ENCODE measurements at places on chromosomes 7 and 10.

DNA sequence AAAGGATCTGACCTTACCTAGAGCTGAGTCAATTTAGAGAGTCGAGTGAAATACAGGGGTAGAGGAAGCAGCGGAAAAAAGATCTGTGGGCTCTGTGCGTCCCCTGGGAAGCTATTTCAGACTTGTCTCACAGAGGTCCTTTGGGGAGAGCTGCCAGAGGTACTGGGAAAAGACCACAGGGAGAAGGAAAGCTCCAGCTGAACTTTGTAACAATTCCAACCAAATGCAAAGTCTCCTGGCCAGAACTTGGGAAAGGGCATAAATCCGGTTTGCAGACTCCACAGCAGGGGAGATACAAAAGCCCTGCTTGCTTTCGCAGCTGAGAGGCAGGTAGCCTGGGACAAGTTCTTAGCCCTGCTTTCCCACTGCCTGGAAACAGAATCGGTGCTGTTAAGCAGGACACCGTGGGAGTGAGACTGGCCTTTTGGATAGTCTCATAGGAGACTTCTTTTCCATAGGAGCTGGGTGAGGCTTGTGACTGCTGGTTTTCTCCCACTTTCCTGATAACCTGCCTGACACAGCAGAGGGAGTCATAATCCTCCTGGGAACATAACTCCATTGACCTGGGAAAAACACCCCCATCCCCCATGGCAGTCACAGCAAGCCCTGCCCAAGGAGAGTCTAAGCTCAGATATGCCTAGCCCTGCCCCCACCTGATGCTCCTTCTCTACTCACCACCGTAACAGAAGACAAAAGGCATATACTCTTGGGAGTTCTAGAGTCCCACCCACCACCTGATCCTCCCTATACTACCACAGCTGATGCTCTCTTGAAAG is 926.2 kb downstream of the KCNMA1 start:
- DNase-seq, result no peak

DNA sequence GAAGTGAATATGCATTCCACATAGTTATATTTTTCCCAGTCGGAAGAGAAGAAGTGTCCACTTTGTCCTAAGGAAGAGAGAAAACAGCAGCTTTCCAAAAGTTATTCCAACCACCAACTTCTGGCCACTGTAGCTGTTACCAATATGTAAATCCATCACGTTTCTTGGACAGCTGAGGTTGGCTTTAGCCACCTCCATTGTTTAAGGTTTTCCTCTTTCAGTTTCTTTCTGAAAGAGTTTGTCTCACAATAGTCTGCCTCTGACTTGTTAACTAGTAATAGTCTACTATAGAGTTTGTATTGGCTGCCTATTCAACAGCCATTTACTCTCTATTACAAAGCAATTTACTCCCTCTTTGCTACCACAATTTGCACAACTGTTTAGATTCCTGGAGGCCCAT is 457.6 kb upstream of the LRRN3 start:
- DNase-seq, result peak; percentile 24

- peak; percentile 81 for DNase-seq
Observed at GRCh38 chr7:101733713-101734475, 83.5 kb upstream of the CUX1 start.

GRCh38 chr10:117684672-117685211 is 142.2 kb downstream of the EMX2 start:
- DNase-seq, result peak; percentile 28

- DNase-seq, result no peak
Observed at GRCh38 chr10:130844310-130844709, 467.2 kb downstream of the TCERG1L start.

DNA sequence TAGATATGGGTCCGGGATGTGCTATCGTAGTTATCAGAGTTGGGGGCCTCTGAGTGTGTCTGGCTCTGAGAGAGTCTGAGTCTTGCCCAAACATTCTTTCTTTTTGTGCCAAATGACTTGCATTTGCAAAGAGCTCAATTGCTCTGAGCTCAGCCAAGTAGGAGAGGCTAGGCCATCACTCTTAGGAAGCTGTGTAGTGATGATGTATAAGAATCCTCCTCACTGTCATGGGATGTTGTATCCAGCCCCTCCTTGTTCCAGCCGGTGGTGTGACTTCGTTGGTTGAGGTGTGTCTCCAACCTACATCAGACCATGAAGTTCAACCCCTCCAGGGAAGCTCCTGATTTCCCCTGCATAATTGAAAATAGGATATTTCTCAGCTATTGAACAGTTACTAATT is 97.5 kb upstream of the NPS start:
- DNase-seq, result no peak

GRCh38 chr7:7944619-7945282 is 23.8 kb upstream of the GLCCI1 start:
- DNase-seq, result no peak

DNA sequence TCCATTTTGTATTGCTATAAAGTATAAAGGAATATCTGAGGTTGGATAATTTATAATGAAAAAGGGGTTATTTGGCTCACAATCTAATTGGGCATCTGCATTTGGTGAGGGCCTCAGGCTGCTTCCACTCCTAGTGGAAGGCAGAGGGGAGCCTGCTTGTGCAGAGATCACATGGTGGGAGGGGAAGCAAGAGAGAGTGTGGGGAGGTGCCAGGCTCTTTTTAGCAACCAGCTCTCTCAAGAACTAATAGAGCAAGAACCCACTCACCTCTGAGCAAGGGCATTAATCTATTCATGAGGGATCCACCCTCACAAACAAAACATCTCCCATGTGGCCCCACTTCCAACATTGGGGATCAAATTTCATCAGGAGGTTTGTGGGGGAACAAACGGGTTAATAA is 64.6 kb downstream of the OGDH start:
- DNase-seq, result no peak

- no peak for DNase-seq
Observed at GRCh38 chr7:16450366-16450765, 15.2 kb downstream of the SOSTDC1 start.

DNA sequence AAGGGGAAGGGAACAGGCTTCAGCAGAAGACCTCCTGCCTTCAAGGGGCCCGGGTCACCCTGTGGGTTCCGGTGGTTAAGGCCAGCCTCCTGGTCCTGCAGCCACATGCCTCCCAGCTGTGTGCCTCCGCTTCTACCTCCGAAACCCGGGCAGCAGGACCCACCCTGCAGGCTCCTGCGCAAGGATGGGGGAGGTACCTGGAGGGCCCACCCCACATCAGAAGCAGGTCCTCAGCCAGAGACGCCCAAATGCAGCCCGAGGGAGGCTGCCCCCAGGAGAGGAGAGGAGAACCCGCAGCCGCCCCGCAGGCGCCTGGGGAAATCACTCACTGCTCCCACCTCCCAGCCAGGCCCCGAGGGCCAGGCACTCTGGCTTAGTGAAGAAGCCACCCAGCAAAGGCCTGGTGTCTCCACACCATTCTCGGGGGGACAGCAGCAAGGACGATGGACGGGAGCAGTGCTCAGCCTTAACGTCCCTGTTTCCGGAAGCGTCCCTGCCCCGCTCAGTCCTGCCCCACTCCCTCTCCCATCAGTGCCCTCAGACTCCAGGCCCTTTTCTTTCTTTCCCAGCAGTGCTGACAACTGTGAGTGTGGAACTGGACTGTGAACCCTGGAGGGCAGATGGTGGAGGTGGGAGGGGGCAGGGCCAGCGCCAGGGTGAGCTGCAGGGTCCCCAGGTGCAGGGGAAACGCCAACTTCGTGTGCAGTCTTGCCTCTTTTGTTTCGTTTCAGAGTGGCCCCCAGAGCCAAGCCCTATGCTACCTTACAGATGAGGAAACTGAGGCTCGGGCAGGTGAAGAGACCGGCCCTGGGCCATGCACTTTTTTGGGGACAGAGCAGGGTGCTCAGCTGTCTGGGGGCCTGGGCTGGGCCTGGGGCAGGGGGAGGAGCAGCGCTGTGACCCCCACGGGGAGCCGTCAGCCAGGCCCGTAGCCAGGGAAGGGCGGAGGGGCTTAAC is 138.0 kb downstream of the FAM53B start:
- DNase-seq, result no peak

GRCh38 chr7:139294951-139295575 is 46.1 kb upstream of the FMC1 start:
- no peak for DNase-seq

- no peak for DNase-seq
Observed at GRCh38 chr7:127346575-127347256, 45.8 kb downstream of the ZNF800 start.
